EL (cell line): ENCODE measurements at places on chromosomes 1 and 21.

- no peak for DNase-seq
These were observed 33.4 kb downstream of the CENPF start for GRCh38 chr1:214636436-214636835.

DNA sequence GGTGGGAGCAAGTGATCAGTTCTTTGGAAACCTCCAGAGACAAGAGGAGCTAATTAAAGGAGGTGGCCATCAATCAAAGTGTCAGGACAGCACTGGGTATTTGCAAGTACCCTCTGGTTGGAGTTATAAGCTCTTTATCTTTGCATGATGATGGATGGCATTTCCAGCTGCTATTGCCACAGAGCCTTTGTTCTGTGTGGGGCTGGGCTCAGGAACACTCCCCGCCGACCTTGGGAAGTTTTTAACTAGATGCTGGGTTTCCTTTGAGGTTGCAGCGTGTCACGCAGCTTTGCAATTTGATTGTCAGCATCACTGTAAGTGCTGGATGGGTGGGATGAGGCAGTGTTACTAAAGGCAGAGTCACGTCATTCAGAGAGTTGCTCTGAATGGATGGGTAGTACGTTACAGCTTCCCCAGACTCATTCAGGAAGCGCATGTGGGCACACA, 68.9 kb downstream of the CNIH3 start:
- no peak for DNase-seq

DNA sequence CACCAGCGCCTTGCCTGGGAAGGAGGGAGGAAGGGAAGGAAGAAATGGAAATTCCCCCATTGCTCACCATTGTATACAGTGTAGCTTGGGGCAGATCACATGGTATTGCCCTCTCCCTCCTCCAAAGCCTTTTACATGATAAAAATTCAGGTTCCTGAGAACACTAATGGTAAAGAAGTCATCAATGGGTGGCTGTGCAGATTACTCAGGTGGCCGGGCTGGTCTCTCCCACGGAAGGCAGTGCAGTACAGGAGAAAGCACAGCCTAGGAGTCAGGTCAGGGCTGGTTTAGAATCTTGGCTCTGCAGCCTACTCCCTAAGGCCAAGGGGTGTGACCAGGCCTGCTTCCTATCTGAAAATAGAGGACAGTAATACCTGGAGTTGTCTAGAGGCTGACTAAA, 107.9 kb downstream of the SUSD4 start:
- no peak for DNase-seq

DNA sequence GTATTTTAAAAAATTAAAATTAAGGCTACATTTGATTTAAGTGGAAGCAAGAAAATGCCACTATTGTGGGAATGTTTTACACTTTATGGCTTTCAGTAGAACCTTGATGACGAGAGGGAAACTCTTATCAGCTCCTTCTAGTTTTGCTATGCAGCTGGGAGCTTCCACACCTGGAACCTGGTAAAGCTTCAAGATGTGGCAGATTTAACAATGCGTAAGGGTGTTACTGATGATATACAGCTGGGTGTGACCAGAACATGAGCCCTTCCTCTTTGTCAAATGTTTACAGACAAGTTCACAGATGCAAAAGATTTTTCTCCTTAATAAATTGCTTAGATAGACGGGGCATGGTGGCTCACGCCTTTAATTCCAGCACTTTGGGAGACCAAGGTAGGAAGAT, 20.3 kb downstream of the TTC13 start:
- DNase-seq: no peak

DNA sequence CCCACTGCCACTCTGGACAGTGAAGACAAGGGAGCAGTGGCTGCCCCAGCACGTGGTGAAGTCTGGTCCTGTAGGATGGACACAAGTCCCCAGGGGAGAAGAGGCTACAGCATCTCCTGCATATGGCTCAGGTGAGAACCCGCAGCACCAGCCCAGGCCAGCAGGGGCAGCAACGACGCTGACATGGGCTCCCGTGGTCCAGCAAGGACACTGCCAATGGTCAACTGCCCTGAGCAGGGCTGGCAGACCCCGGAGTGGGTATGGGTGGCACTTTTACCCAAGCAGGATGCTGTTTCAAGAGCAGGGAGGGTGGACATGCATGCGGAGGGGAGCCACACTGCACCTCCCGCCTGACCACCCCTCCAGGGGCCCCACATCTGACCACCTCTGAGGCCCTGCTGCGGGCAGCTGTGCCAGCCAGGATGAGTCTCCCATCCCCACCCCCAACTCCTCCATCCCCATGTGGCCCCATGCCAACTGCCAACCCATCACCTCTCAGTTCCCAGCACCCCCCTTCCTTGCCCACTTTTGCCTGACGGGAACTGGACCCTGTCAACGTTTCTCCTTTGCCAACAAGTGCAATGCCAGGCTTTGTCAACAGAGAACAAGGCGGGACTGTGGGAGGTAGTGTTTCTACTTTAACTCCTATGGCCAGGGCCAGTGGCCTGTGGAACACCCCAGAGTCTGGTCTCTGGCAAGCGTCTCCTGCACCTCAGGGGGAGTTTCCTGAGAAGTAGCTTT, 8.6 kb downstream of the MORN1 start:
- peak; percentile 30 for DNase-seq

DNA sequence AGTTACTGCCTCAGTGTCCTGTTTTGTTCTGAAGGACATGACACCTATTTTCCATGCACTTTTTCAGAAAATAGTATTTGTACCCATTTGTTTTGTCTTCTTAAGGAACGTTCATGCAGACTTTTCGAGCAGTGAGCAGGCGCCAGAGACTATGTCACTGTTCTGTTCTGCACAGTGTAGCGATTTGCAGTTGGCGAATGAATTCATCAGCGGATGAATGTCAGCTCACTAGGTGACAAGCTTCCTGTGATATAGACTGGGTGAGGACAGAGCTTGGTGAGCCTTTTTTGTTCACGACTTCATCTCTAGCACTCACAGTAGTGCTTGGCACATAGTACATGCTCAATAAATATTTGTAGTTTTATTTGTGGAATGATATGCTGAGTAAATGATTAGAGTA, 177.8 kb downstream of the NFIA start:
- no peak for DNase-seq

DNA sequence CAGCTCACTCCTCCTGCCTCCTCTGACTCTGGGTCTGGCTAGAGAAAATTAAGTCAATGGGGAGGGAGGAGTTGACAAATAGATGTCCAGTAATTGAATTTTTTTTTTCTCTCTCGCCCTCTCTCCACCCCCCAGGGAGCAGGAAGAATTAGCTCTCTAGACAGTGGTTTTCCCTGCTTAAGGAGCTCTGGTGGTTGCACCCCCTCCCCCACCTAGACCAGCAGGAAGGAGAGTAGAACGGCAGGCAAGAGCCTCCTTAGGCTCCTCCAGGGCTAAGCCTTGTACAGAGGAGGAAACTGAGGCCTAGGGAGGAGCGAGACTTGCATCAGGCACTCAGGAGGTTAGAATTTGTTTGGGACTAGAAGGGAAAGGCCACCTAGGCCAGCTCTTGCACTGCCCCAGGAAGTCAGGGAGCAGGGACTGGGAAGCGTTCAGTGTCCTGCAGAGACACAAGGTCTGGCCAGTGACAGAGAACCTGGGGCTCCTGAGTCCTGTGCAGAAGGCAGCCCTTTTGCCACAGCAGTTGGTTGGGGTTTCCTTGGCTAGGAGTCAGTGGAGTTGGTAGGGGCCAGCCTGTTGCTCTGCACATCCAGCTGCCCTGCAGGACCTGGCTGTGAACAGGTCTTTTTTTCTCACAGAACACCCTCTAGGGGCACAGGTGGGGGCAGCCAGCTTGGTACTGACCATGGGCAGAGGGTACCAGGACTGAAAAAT, 49.5 kb upstream of the ACOT11 start:
- no peak for DNase-seq

GRCh38 chr1:50929376-50929958, 30.6 kb downstream of the FAF1 start:
- DNase-seq: peak; percentile 37

DNA sequence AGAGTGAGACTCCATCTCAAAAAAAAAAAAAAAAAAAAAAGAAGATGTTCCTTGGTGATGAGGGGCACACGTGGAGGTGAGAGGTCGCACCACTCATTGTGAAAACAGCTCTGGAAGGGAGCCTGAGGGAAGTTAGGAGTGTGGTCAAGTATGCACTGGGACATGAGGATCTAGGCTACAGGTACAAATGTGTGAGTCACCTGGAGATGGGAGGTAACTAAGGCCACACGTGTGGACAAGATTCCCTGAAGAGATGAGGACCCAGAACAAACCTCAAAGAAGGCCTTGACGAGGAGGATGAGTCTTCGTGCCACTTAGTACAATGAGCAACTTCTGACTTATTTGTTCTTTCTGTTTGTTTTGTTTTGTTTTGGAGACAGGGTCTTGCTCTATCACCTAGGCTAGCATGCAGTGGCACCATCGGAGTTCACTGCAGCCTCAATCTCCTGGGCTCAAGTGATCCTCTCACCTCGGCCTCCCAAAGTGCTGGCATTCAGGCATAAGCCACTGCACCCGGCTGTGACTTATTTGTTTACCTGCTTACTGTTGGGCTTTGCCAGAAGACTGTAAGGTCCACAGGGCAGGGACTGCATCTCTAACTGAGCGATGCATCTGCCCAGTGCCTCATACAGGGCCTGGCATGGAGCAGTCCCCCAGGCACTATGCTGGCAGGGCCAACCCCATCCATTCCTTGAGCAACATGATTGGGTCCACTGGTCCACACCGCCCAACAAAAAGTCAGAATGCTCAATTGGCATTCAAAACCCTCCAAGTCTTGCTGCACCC, 6.4 kb downstream of the ASAP3 start:
- DNase-seq: no peak
